ENCODE measurements at places on chromosomes 6 and 20.

GRCh38 chr6:168131464-168132415 lies 52.7 kb upstream of the FRMD1 start:
- DNase-seq, result no peak

- no peak for DNase-seq
Observed at GRCh38 chr20:20321134-20321533, 46.8 kb upstream of the INSM1 start.

DNA sequence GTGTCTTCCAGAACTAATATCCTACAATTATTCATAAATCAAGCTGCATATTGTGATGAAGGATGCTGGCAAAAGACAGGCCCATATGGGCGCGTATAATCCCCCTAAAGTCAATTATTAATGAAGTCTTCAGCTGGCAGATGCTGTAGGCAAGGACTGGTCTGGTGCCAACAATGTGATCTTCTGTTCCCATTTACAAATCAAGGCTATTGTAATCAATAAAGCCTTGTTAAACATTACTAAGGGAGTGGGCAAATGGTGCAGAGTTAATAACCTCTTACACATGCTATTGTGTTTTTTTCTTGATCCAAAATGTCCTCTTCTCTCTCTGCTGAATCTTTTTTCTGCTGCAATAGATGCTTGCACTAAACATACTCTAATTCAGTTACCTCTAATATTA lies 119.0 kb downstream of the ALDH8A1 start:
- DNase-seq, result no peak

DNA sequence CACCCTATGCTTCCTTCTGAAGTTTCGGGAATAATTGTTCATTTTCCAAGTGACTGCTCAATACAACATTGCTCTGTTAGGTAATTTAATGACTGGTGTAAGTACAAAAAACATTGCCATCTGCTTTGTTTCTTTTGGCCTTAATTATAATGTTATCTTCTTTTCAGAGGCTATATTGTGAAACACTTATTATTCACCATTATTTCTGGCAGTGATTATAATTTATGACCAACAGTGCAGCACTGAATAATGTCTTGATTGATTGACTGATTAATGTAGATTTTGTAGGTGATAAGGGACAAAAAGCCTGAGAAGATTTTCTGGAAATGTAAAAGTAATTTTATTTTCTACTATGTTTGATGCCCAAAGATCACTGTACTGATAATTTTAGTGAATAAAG lies 377.7 kb downstream of the PLCB1 start:
- DNase-seq, result no peak

- no peak for DNase-seq
Observed at GRCh38 chr6:92369309-92369708, 1050.0 kb downstream of the EPHA7 start.

- DNase-seq, result no peak
Observed at GRCh38 chr20:36959242-36959641, 7.7 kb upstream of the SAMHD1 start.
